ENCODE measurements at places on chromosomes 4 and X. TPM values are rescaled to one million over a fixed set of nuclear protein-coding genes. Genes with fewer than 3 reads are reported as not detected.
A peak's percentile ranks its signal among the peaks of the same experiment; 100 is the strongest.

- no peak for DNase-seq
- H3K27ac ChIP-seq: no peak overlapping the region
- H3K4me1 ChIP-seq: no peaks in the 10 kb centered on the region
- no peak overlapping the region for H3K4me3 ChIP-seq
- no peaks in the 10 kb centered on the region for H3K36me3 ChIP-seq
Measured at GRCh38 chrX:107576841-107577240, 51.5 kb upstream of the PRPS1 start.

- no peak for DNase-seq
- H3K36me3 ChIP-seq: no peaks in the 10 kb centered on the region
- no peak overlapping the region for H3K4me3 ChIP-seq
- H3K4me1 ChIP-seq: no peaks in the 10 kb centered on the region
- H3K27me3 ChIP-seq: peaks cover 16% of the 10 kb centered on the region
- H3K27ac ChIP-seq: no peak overlapping the region
Measured at GRCh38 chr4:21952549-21952948, 4.0 kb upstream of the KCNIP4 start.

GRCh38 chr4:185165605-185166063 lies 22.6 kb downstream of the SLC25A4 start:
- no peaks in the 10 kb centered on the region for H3K27me3 ChIP-seq
- peaks cover 2% of the 10 kb centered on the region for H3K36me3 ChIP-seq
- peak; percentile 38 for DNase-seq

- DNase-seq: no peak
- H3K4me3 ChIP-seq: no peak overlapping the region
- no peaks in the 10 kb centered on the region for H3K36me3 ChIP-seq
- H3K27ac ChIP-seq: no peak overlapping the region
Measured at GRCh38 chr4:152613841-152614721, 65.7 kb downstream of the TMEM154 start.

GRCh38 chrX:52166840-52167239 lies 17.8 kb upstream of the MAGED4 start:
- H3K27me3 ChIP-seq: no peaks in the 10 kb centered on the region
- no peaks in the 10 kb centered on the region for H3K4me1 ChIP-seq
- no peaks in the 10 kb centered on the region for H3K36me3 ChIP-seq
- H3K4me3 ChIP-seq: no peak overlapping the region

GRCh38 chr4:13580036-13580435 lies 35.7 kb upstream of the NKX3-2 start:
- no peak for DNase-seq
- no peak overlapping the region for H3K4me3 ChIP-seq
- H3K27me3 ChIP-seq: no peaks in the 10 kb centered on the region
- H3K4me1 ChIP-seq: peaks cover 10% of the 10 kb centered on the region
- H3K27ac ChIP-seq: no peak overlapping the region
- H3K36me3 ChIP-seq: peaks cover 18% of the 10 kb centered on the region

DNA sequence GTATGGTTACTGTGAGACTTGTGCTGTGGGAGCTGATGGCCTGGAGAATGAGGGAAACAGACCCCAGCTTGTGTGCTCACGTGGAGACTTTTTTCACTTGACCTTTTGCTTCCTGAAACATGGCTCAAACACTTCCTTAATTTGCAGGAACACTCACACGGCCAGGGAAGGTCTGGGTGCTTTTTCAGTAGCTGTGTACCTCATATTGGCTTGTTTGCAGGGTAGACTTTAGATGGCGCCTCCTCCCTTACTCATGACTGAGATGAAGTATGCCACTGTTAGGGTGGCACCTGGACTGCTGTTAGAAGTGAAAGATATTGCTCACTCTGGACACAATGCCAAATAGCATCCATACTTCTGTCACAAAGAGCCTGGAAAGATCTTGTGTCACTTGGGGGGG lies 75.7 kb upstream of the WDR1 start:
- H3K4me3 ChIP-seq: no peak overlapping the region
- no peaks in the 10 kb centered on the region for H3K4me1 ChIP-seq
- H3K36me3 ChIP-seq: no peaks in the 10 kb centered on the region
- H3K27me3 ChIP-seq: no peaks in the 10 kb centered on the region

GRCh38 chr4:43816116-43816515 lies 632.5 kb downstream of the KCTD8 start:
- H3K36me3 ChIP-seq: no peaks in the 10 kb centered on the region
- no peak overlapping the region for H3K4me3 ChIP-seq
- H3K4me1 ChIP-seq: no peaks in the 10 kb centered on the region
- no peak for DNase-seq

- no peak overlapping the region for H3K4me3 ChIP-seq
- no peaks in the 10 kb centered on the region for H3K4me1 ChIP-seq
- no peak for DNase-seq
- H3K36me3 ChIP-seq: peaks cover 16% of the 10 kb centered on the region
- no peak overlapping the region for H3K27ac ChIP-seq
Measured at GRCh38 chr4:3184725-3185124, 64.2 kb upstream of the MSANTD1 start.

- peak within 1 kb of the TSS; percentile 77 for H3K27ac ChIP-seq
- no peaks in the 10 kb centered on the region for H3K4me1 ChIP-seq
- peak; percentile 79 for DNase-seq
- no peaks in the 10 kb centered on the region for H3K27me3 ChIP-seq
- peak within 1 kb of the TSS; percentile 24 for H3K4me3 ChIP-seq
Measured at GRCh38 chrX:2928583-2929434, at the start of gene ARSD. TSS of gene ARSD (minus strand) at chrX:2929339. CDS start at chrX:2929275, 64 bp downstream.

DNA sequence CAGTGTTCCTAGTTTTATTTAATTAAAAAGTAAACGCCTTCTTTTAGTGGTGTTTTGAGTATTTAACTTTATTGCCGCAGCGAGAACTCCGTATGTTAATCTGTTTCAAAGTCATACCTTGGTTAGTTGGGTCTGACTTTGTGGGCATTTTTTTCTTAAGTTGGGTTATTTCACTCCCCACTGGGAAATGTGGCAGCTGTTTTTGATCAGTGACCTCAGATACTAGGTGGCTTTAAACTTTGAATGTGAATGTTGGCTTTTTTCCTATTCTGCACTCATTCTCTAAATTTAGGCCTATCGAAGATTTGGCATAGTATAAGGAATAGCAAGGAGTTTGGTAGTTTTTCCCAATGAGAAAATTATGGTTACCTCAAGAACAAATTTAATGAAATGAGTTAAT lies 85.9 kb downstream of the FIP1L1 start:
- H3K27ac ChIP-seq: no peak overlapping the region
- H3K4me1 ChIP-seq: peaks cover 8% of the 10 kb centered on the region
- H3K27me3 ChIP-seq: no peaks in the 10 kb centered on the region
- DNase-seq: no peak
- peaks cover 15% of the 10 kb centered on the region for H3K36me3 ChIP-seq

- H3K27me3 ChIP-seq: peaks cover 7% of the 10 kb centered on the region
- no peak overlapping the region for H3K4me3 ChIP-seq
- no peak overlapping the region for H3K27ac ChIP-seq
- DNase-seq: no peak
- peaks cover 18% of the 10 kb centered on the region for H3K4me1 ChIP-seq
Measured at GRCh38 chr4:159508917-159509500, 406.1 kb downstream of the RAPGEF2 start.

The HSFX3 gene
- not detected for total RNA-seq

The ANXA3 gene
- 78.4 TPM for total RNA-seq

The GPR82 gene
- total RNA-seq: not detected

The VCX2 gene
- total RNA-seq: not detected

Measured in endothelial cell of umbilical vein (primary cell).